ENCODE measurements at places on chromosomes 2 and 18.

- DNase-seq: no peak
Observed at GRCh38 chr18:8795586-8796325, 90.4 kb downstream of the MTCL1 start.

GRCh38 chr2:57987835-57988573, 58.6 kb upstream of the VRK2 start:
- DNase-seq: no peak

DNA sequence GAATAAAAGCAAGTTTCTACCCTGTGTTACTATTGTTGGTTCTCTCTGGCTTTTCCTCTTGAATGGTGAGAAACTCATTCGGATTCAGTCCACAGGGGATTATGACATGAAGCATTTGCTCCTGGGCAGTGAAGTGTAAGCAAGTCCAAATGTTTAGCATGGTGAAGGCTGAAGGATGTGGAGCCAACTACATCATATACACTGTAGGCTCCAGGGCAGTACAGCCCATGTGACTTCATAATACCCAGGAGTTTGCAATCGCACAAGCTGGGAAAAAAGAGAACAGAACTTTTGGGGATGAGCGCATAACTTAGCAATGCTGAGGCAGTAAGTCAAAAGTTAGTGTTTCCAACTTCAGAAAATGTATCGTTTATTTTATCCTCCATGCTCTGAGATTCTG, 695.7 kb upstream of the POU3F3 start:
- DNase-seq: no peak

DNA sequence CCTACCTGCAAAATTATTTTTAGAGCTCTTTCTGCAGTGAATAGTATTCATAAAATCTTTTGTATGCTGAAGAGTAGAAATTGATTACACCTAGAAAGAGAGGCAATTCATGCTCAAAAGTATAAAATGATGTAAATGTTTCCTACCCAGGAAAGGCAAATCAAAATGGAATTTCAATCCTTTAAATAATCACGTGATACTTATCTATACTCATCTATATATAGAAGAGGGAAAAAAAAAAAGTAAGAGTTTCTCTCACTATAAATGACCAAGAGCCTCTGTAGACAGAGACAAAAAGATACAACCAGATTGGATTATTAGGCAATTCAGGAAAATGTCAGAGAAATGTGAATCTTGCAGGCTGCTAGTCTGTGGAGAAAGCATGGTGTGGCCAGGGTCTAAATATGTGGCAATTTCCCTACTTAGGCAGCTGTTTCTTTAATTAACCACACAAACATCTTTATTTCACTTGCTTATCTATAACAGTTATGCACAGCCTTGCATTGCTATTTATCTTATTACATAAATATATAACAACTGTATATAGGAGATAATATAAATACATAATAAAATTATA, 39.5 kb downstream of the METTL8 start:
- DNase-seq: no peak

GRCh38 chr2:183059561-183059960, 19.0 kb upstream of the DUSP19 start:
- DNase-seq: no peak

DNA sequence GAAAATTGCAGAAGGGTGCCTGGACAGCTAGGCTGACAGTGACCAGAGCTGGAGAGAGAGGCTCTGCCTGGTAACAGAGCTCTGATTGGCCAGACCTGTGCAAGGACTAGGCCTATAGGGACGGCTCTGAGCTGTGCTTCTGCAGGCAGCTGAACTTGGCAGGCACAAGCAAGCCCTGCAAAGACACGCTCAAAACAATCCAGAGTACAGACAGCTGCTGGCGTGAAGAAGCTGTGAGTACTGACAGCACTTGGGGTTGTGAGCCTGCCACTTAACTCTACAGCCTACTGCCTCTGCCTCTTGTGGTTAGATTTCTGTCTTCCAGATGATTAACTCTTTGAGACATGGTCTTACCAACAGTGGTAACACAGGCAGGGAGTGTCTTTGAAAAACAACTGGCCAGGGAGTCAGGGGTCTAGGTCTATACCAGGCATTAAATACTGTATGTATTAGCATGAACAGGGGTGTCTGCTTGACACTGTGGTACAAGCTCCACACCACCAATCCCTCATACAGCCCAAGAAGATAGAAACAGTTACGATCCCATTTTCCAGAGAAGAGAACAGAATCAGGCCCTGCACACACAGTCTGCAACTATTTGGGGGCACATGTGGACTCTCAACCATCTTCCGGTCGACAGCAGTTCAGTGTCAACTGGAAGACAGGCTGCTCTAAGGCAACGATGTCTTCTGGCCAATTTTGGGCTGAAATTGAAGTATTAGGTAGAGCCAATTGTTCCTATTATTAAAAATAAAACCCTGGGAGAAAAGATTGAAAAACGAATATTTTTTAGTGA, 568.4 kb downstream of the TNS1 start:
- DNase-seq: peak; percentile 83

DNA sequence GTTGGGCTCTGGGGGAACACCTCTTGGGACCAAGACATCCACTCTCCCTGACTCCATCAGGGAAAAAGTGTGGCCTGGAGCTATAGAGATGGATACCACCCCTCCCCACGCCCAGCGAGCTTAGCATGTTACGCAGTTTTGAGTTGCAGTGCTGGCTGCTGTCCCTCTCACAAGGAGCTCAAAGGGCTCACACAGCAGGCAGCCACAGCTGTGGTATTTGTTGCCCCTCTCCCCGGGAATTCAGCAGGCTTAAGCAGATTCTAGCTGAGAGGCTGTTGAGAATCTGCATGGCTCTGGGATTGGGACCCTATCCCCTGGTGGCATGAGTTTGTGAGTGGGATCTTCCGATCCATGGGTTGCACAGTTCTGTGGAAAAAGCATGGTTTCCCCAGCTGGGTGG, 673.1 kb upstream of the FSHR start:
- DNase-seq: no peak

DNA sequence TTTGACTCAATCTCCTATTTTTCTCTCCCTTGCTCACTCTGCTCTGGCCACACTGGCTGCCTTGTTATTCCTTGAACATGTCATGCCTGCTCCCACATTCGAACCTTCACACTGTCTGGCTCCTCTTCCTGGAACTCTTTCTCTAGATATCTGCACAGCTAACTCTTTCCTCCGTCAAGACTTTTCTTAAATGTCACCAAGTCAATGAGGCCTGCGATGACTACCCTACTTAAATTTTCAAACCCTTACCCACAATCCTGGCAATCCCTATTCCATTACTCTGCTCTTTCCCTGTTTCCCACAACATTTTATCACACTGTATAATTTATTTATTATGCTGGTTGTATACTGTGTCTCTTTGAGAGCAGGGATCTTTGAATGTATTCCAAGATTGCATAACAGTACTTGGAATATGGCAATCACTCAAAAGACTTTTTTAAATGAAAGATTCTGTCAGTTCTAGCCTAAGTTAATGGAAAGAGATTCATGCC, 206.2 kb downstream of the SRBD1 start:
- DNase-seq: no peak

DNA sequence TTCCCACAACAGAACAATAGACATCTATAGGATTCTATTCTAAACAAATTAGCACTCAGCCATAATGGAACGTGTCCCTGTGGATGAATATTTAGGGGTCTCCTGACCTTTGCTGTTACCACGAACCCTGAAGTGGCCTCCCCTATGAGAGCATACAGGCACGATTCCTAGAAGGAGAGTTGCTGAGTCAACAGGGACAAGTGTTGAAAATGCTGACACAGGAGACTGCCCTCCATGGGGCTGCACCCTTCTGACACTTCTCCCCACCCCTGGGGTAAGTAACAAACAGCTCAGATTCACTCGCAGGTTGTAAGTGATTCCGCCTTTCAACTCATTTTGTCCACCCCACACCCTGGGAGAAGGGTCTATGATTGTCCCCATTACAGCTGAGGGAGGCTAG, 14.1 kb upstream of the STK25 start:
- DNase-seq: no peak

DNA sequence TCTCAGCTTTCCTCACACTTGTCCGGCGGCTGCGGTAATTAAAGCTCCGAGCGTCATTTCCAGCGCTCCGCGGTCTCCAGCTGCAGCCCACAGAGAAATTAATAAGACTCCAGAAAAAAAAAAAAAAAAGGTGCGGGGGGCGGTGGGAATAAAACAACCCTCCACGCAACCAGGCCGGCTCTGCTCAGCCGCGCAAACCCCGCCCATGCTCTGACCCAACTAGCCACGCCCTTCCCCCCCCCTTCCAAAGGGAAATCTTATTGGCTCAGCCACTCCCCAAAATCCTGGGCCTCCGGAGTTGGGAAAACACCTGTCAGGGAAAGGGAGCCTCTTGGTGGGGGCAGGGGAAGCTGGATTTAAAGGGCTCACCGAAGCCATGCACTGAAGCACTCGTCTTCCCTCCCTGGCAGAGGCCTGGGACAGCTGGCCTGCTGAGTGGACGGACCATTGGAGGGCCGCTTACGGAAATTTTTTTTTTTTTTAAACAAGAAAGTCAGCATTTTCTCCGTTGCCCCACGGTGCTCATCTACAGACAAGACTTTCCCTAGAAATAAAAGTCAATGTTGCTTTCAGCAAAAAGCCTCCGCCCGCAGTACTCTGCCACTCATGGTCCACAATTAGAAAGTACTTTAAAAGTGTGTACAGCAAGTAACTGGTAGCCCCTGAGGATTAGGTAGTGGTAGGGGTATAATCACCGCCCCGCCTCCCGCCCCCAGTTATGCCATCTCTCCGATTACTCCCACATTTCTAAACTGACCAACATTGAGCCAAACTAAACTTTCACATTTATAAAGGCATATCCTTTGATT, 674 bp upstream of the ERBB4 start:
- peak; percentile 81 for DNase-seq

- no peak for DNase-seq
Observed at GRCh38 chr2:953408-953807, 2.8 kb downstream of the SNTG2 start.

- DNase-seq: no peak
Observed at GRCh38 chr18:79662034-79662433, 17.6 kb upstream of the CTDP1 start.

- no peak for DNase-seq
Observed at GRCh38 chr18:46278481-46279465, 174.6 kb downstream of the HAUS1 start.

Data from hypothalamus (tissue), 51 donors.